ENCODE measurements at places on chromosomes 2 and 18.

DNA sequence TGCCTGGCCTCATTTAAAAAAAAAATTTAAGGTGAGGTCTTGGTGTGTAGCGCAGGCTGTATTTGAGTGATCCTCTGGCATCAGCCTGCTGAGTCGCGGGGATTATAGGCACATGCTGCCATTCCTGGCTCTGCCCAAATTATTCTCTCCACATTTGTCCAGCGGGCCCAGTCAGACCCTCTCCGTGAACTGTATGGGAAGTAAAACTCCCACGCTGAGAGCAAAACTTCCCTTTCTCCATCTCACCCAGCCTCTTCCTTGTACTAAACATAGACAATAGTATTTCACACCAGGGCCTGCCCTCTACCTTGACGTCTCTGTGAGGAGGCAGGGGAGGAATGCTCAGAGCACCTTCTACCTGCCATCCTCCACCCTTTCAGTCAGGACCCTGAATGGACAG is 37.0 kb downstream of the EIF4E2 start:
- no peak for DNase-seq

GRCh38 chr2:38815936-38816335 is 37.9 kb downstream of the GEMIN6 start:
- DNase-seq = no peak

GRCh38 chr2:7456762-7457161 is 539.5 kb downstream of the RNF144A start:
- no peak for DNase-seq

- no peak for DNase-seq
Observed at GRCh38 chr2:109254174-109254904, 125.3 kb downstream of the SH3RF3 start.

GRCh38 chr2:19256121-19256601 is 102.3 kb downstream of the OSR1 start:
- no peak for DNase-seq

- no peak for DNase-seq
Observed at GRCh38 chr2:146004462-146004861, 1484.5 kb upstream of the ZEB2 start.

- no peak for DNase-seq
Observed at GRCh38 chr2:173254659-173255058, 100.0 kb upstream of the CDCA7 start.

GRCh38 chr2:11537951-11538350 is 4.1 kb downstream of the GREB1 start:
- DNase-seq = no peak

Measured in GM12891 (cell line).